ENCODE measurements at places on chromosomes 6 and 20.

DNA sequence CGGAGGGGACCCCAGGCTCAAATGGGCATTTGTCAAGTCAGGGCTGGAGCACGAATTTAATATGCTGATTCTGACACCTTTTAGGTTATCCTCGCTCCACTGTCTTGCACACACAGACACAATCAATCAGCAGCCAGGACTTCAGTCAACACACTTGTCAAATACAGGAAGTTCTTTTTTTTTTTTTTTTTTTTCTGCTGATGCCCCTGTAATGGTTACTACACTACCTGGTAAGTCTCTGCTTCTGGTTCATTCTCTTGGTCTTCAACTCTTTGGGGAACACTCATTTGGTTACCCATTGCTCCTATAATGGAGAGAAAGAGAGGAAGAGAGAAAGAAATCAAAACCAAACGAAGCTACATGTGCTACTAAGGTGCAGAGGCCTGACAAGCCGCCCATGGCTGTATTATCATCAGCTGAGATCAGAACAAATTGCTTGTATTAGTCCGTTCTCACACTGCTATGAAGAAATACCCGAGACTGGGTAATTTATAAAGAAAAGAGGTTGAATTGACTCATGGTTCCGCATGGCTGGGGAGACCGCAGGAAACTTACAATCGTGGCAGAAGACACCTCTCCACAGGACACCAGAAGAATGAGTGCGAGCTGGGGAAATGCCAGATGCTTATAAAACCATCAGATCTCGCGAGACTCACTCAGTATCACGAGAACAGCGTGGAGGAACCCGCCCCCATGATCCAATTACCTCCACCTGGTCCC is 11.8 kb downstream of the BCAS1 start:
- DNase-seq = no peak

GRCh38 chr6:73652637-73653570 is 888 bp downstream of the SLC17A5 start:
- DNase-seq = peak; percentile 36

DNA sequence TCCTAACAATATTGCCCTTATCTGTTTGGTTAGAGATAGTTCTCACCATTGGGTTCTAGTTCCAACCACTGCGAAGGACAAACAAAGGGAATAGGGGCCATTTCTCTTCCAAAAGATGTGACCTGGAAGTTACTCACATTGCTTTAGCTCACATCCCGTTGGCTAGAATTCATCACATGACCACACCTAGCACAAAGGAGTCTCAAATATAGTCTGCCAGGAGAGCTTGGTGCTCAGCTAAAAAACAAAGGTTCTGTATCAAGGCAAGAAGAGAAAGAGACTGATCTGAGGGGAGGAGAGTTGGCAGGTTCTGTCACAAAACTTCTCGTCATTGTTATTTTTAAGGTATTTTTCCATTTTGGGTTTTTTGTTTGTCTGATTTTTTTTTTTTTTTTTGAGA is 69.8 kb upstream of the GNRH2 start:
- DNase-seq = no peak

- no peak for DNase-seq
These were observed 105.5 kb upstream of the BACH2 start for GRCh38 chr6:90401933-90402830.

DNA sequence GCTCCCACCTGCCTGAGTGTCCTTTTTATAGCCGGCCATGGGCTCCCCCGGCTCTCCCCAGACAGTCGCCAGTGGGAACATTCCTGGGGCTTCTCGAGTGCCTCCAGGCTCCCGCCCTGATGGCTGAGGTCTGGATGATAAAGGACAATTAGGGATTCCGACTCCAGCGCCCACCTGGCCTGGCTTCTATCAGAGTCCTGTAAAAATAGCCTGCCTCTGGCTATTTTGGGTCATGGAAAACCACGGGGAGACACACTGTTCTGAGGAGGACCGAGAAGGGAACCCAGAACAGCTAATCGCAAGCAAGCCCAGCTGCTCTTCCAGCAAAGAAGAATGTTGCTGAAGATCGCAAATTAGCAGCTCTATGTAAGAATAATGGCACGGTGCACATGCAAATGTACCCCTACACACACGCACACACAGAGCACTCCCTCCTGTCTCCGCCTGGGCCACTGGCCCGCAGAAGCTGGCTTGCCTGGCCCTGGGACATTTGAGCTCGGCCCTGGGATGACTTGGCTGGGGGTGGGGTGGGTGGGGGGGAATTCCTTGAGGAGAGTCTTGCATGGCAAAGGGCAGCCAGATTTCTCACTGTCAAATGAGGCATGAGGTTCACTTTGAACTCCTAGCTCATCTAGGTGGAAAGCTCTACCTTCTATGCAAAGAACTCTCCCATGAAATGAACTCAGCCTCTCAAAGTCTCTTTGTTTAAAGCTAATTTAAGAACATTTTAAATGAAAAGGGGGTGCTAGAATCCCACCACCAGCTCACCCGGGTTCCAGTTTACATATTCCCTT is 55.3 kb downstream of the CTCFL start:
- no peak for DNase-seq

GRCh38 chr6:95240514-95240913 is 336.8 kb upstream of the MANEA start:
- no peak for DNase-seq

DNA sequence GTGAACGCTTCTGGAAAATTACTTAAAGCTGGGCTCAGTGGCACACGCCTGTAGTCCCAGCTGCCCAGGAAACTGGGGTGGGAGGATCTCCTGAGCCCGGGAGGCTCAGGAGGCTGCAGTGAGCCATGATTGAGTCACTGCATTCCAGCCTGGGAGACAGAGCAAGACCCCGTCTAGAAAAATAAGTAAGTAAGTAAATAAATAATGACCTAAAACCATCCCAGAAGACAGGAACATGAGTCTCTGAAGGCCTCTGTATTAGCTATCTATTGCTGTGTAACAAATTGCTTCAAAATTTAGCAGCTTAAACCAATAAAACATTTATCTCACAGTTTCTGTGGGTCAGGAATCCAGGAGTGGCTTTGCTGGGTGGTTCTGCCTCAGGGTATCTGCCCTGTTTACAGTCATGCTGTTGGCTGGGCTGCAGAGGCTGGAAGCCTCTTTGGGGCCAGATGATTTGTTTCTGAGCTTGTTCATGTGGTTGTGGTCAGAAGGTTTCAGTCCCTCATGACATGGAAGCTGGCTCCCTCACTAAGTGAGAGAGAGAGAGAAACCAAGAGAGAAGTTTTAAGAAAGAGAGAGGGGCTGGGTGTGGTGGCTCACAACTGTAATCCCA is 48.4 kb upstream of the NCOA3 start:
- peak; percentile 94 for DNase-seq

DNA sequence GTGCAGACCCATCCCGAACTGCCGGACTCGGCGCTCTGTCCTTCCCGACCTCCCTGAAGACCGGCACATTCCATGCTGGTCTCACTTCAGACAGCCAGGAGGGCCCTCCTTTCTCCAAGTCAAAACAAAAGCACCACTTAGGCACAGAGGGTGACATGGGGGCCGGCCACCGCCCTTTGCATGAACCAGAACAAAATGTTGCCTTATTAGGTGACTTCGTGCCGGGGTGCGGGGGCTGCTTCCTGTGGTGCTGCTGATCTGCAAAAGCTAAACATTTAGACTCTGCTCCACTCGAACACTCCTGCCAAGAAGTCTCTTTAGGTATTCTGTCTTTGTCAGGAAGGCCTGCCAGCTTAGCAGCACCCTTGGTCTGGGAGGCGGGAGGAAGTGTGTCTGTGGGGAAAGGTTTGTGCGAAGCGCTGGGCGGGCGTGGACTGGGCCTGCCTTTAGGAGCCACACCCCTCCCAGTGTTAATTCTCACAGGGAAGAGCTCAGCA is 133.8 kb downstream of the SMOC2 start:
- DNase-seq = no peak

GRCh38 chr20:43789593-43789992 is 62.8 kb upstream of the GTSF1L start:
- DNase-seq = no peak

- no peak for DNase-seq
These were observed 5.4 kb upstream of the DOK5 start for GRCh38 chr20:54469952-54470351.

- peak; percentile 67 for DNase-seq
These were observed 1.1 kb downstream of the SOX4 start for GRCh38 chr6:21594416-21595281.

GRCh38 chr6:110537208-110538123 is 61.1 kb upstream of the SLC22A16 start:
- DNase-seq = peak; percentile 96

DNA sequence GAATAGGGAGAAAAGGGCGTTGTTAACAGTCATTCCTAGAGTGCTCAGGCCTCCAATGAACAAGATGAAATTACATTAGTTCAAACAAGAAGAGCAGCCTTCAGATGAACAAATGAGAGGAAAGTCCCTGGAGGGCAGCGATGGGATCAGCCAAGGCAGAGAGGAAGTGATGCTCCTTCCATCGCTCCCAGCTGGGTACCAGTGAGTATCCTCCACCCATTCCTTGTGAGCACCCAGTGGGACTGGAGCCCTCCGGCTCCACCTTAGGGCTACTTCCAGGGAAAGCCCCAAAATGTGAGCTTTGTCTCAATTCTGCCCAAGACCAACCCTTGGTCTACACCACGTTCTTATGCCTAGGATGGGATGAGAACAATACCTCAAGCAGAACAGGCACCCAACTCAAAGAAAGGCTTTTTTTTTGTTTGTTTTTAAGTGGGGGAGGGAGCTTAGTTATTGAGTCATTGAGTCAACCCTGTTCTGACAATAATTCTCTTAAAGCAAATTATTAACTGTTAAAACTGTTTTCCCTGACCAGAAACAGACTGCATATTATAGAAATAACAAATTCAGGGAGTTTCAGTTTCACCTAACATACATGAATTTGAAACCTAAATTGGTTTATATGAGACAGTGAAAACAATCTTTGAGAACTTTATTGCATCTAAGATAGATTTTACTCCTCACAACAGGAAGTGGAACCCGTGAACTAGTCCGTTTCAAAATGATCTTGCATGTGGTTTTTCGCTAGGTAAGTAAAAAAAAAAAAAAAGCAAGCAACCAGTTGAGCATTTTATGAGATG is 106.9 kb downstream of the IPCEF1 start:
- DNase-seq = no peak

GRCh38 chr6:32945108-32945760 is 4.4 kb upstream of the HLA-DMB start:
- DNase-seq = peak; percentile 44

- no peak for DNase-seq
These were observed 28.6 kb downstream of the CDK19 start for GRCh38 chr6:110786696-110787095.

DNA sequence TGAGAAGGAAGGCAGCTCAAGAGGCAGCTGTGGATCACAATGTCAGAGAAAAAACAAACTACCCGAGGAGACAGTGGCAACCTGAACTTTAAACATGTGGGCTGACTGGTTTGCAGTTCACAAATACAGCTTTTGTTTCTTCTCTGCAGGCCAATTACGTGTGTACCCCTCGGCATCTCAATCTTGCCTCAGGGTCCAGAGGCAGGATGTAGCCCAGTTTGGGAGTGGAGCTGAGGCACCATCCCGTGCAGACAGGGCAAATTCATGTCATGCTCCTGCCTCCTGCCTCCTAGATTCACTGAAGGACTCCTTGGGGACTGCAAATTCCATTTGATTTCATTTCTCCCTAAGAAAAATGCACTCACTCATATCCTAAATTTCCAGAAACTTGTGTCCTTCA is 94.2 kb upstream of the KCNK16 start:
- no peak for DNase-seq

DNA sequence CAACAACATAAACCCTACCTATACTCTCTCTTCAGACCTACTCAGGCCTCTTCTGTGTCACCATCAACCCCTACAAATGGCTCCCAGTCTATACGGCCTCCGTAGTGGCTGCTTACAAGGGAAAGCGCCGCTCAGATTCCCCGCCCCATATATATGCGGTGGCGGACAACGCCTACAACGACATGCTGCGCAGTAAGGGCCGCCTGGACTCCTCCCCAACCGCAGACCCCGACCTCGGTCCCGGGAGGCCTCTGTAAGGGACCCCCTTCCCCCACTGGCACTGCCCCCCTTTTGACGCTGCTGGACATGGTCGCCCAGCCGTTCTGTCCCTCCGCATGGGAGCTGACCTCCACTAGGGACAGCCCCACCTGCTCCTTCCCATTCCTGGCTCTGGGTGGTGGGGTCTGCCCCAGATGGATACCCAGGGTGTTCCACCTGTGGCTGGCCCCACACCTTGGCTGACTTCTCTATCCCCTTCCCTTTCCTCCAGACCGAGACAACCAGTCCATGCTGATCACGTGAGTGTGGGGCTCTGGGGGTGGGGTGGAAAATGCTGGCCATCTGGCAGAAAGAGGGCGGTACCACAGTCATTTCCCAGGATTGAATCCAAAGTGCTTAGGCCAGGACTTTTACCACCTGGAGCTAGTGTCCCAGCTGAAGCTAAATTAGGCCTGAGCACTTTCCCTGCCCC is 25.0 kb downstream of the MYH7B start:
- DNase-seq = peak; percentile 14

DNA sequence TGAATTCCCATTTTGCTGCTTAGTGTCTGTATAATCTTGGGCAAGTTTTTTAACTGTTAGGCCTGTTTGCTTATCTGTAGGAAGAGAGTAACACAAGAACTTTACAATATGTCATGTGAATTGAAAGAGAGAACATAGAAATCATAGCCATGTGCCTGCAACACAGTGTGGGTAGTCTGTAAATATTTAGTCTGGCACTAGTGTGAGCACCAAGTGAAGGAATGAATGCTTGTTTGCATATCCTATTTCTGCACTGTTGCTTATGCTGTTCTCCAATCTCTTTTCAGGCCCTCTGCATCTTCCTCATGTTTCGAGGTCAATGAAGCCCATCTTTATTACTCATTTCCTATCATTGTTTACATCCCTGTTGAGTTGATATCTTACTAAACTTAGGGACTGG is 49.2 kb downstream of the CBFA2T2 start:
- peak; percentile 68 for DNase-seq

- DNase-seq = peak; percentile 57
These were observed 21.4 kb downstream of the CDYL start for GRCh38 chr6:4797587-4797986.

DNA sequence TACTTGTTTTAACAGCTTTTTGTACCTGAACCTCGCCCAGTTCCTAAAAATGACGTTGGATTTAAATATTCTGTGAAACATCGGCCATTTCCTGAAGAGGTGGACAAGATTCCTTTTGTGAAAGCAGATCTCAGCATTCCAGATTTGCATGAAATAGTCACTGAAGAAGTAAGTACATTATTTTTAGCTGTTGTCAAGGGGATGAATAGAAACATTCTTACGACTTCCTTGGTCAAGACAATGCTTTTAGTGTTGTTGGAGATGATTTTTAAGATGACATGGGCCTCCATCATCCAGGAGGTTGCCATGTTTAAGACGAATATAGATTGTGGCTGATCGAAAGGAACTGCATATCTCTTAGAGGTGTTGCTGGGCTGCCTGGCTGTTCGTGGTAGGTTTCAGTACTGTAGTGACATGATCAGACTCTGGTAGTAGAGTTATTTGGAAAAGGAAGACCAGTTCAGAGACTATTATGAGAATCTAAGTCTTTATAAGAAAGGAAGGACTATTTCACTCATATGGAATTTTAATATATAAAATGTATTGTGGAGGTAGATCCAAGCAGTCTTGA is 29.9 kb upstream of the ADIG start:
- no peak for DNase-seq

Measured in HCEC 1CT (cell line).